ENCODE measurements at places on chromosomes 4 and X. TPM values are rescaled to one million over a fixed set of nuclear protein-coding genes. Genes with fewer than 3 reads are reported as not detected.
A peak's percentile ranks its signal among the peaks of the same experiment; 100 is the strongest.

- DNase-seq: no peak
Measured at GRCh38 chr4:2083116-2083825, 24.1 kb downstream of the NAT8L start.

GRCh38 chr4:48930654-48931053 is 24.1 kb upstream of the OCIAD2 start:
- no peak for DNase-seq

- no peak for DNase-seq
Measured at GRCh38 chr4:163012816-163013215, 153.9 kb downstream of the NAF1 start.

GRCh38 chr4:72744103-72744725 is 175.2 kb upstream of the ADAMTS3 start:
- no peak for DNase-seq

TRIM61 gene
- 0.56 TPM for polyA plus RNA-seq

DNA sequence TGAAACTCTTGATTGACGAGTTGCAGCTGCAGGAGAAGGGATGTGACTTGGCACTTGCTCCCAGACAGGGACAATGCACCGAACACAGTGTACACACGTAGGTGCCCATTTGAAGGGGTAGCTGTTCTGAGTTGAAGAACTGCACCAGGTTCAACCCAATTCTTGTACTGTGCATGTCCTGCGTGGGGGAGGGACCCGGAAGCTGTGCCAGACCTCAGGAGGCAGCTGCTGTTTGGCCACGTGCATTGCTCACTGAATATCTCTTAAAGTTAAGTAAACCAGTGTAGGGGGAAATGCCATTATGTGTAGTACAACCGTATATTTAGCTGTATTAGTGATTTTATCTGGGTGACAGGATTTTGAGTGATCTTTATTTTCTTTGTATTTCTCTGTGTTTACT is 12.0 kb upstream of the RBBP7 start:
- no peak for DNase-seq

DNA sequence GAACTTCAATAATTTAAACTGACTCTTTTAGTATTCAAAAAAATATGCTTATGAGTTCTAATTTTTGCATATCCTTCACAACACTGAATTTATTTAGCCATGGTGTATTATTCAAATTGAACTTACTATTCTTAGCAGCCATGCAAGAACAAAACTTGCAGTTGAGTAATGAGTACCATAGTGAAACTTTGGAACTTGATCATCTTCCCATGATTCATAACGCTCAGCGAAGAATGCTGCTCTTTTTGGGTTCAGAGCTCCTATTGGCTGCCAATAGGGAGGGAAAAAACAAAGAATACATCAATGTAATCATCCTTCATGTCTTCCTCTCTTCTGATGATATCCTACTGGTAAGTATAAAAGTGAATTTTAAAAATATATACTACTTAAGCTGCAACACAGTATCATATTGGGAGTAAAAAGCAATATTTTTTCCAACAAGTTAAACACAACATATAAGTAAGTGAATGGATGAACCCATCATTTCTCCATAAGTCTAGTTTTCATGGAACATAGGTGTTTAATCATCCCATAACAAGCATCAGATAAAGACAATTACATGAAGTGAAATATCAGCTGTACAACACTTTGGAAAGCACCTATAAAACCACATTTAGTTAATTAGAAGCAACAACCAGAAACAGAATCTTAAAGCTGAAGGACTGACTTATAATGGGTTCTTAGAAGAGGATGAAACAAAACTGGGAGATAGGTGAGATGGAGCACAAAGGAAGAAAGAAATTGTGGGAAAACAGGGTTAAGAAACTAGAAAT is 145.2 kb upstream of the MAB21L2 start:
- DNase-seq: no peak

ASIC5 gene
- not detected for polyA plus RNA-seq

GRCh38 chrX:147737690-147738089 is 174.0 kb upstream of the FMR1 start:
- DNase-seq: no peak

CCNB3 gene
- polyA plus RNA-seq: not detected

WNK3 gene
- polyA plus RNA-seq: under 0.01 TPM

SPANXN1 gene
- not detected for polyA plus RNA-seq

DNA sequence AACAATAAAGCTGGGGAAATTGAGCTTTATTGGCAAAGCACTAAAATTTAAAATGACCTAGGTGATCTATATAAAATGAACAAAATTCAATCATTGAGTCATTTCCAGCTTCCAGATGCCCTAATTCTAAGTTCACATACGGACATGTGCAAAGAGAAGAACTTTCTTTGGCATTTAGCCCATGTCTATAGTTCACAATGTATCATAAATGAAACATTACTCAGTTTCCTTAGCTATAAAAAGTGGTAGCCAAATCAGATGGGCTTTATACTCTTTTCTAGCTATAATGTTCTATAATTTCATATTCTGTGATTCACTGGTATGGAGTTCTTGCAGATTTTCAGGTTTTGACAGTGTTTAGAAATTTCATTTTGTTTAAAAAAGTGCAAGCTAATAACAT is 327.4 kb downstream of the KCTD8 start:
- no peak for DNase-seq

MAP7D3 gene
- polyA plus RNA-seq: 24.8 TPM

GRCh38 chr4:7572894-7573293 is 138.2 kb upstream of the PSAPL1 start:
- DNase-seq: no peak

- no peak for DNase-seq
Measured at GRCh38 chrX:65610040-65610439, 57.4 kb upstream of the MSN start.

DNA sequence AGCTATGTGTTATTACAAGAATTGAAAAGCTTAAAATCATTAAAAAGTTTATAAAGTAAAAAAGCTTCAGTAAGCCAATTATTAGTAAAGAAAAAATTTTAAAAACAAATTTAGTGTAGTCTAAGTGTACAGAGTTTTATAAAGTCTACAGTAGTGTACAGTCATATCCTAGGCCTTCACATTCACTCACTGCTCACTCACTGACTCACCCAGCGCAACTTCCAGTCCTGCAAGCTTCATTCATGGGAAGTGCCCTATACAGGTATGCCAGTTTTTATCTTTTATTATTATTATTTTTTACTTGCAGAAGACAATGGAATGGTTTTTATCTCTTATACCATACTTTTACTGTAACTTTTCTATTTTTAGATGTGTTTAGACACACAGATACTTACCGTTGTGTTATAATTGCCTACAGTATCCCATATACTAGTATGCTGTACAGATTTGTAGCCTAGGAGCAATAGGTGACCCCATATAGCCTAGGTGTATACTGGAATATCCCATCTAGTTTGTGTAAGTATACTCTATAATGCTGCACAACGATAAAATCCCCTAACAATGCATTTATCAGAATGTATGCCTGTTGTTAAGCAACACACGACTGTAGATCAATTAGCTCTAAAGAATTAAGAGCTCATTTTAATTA is 230.7 kb downstream of the DCLK2 start:
- DNase-seq: no peak

DNA sequence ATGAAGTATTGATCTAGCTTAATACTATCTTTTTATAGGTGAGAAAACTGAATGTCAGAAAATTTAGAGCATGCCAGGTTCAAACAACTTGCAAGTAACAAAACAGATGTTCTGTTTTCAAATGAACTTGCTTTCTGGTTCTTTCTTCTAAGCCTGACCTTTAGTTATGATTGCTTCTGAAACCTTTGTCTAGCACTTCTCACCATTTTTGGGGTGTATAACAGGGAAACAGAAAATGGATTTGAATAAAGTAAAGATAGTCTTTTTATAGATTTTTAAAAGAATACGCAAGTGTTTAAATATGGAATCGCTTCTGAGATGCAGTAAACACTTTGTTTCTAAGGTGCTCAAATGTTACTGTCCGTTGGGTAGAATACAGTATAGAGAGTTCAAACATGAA is 687.2 kb upstream of the CPEB2 start:
- DNase-seq: no peak

DNA sequence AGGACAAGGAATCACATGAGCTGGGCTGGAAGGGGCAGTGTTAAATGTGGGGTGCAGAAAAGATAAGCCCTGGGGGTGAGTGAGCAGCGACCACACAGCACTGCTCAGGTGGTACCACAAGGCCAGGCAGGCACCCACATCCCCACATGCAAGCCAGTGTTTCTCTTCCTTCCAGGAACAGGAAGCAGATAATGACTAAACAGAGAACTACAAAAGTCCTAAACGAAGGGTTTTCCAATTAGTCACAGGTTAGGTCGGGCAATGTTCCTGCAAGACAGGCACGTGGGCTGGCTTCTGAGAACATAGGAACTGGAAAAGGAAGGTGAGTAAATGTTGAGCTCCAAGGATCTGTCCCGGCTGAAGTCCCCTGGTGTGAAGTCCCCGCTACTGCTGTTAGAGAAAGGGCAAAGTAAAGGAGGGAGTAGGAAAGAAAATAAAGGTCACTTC is 19.5 kb downstream of the RELL1 start:
- no peak for DNase-seq

GRCh38 chr4:48570646-48571220 is 80.7 kb downstream of the ZAR1 start:
- no peak for DNase-seq

DNA sequence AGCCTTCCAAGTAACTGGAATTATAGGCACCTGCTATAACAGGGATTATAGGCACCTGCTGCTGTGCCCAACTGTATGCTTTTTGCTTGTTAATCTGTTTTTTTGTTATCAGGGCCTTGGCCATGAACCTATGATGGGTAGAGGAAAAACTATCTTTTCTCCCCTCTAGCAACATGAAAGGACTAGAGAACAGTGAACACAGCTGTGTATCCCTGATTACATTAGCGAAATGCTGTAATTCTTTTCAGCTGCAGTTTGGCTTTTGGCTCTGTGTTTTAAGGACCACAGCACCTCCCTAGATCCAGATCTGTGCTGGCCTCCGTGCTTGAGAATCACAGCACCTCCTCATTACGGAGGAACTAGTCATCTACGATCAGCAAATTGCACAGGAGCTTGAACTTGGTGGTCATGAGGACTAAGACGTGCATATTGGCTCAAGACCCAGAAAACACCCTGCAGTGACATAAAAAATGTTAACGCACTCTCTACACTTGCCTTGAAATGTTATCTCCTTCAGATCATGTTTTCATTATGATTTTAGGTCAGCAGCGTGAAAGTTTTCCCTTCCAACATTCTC is 57.7 kb upstream of the S100G start:
- no peak for DNase-seq

NSD2 gene
- 10.9 TPM for polyA plus RNA-seq

NAT8L gene
- polyA plus RNA-seq: under 0.01 TPM

- peak; percentile 58 for DNase-seq
Measured at GRCh38 chr4:7299908-7300710, 107.8 kb downstream of the SORCS2 start.

DNAAF6 gene
- not detected for polyA plus RNA-seq

DNA sequence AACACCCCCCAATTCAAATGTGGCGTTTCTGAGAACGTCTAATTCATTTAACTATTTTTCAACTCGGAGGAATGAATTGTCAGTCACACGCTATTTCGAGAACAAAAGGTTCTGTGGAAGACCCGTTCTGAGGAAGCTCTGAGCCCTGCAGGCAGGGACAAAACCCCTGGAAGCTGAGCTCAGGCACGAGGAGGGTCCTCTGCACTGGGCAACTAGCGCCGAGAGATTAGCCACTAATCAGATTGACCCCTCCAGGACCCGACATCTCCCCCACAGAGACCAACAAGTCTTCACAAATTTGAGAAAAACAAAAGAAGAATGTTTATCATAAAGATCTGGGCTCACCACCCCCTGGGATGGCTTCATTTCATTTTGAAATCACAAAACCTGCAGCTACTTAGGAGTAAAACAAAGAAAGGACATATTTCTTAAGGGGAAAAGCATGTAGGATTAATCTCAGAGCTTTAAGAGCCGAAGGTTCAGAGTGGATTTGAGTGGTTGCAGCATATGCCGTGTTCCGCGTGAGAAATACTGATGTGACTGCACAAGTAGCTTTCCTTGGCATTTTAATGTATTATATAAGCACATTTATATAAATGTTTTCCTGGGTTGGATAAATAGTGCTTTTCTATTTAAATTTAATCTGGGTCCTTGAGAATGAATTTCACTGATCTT is 41.8 kb downstream of the ADRA2C start:
- DNase-seq: peak; percentile 11

DNA sequence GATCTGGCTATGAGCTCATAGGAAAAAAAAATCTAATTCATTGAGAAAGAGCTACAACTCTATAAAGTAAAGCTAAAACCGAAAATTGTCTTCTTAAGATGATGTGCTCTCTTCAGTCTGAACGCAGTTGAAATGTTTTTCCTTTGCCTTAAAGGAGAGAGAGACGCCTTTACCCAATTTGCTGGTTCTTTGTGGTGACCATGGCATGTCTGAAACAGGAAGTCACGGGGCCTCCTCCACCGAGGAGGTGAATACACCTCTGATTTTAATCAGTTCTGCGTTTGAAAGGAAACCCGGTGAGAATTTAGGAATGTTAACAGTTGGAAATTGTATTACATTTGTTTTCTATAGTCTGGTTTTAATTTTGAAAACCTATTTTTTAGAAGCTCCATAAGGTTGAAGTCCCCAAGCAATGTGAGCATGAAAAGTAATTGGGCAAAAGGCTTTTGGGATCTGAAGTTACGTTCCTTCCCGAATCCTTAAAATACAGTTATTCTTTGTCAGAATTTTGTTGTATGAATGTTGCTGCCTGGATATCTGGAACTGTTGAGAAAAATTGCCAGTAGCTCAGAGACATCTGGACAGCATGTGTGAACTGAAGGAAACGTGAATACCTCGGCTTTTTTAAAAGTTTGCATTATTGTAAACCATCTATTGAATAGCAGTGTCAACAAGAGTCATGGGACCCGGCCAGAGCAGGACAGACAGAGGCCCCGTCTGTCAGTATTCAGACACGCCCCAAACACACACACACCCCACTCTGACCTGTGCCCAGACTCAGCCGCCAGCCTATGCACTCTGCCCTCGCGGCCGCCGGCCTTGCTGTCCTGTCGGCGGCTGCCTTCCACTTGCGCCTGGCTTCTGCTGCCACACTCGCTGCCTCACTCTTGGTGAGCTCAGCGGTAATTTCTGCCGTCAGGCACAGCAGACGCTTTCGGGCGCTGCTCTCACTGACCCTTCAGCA is 9.9 kb downstream of the PIGG start:
- no peak for DNase-seq

IRS4 gene
- not detected for polyA plus RNA-seq
